Stimulated activated CD4-positive, alpha-beta T cell treated with anti-CD3 and anti-CD28 coated beads, Interleukin-1b, Interleukin-23, amount 100 ng/mL, for 24 hours (primary cell): ENCODE measurements at places on chromosomes 7 and 10.
A peak's percentile ranks its signal among the peaks of the same experiment; 100 is the strongest.

- no peak for DNase-seq
Observed at GRCh38 chr7:92835851-92836488, 403 bp downstream of the CDK6 start.

- DNase-seq = no peak
Observed at GRCh38 chr10:28677888-28678686, 766 bp downstream of the BAMBI start.

DNA sequence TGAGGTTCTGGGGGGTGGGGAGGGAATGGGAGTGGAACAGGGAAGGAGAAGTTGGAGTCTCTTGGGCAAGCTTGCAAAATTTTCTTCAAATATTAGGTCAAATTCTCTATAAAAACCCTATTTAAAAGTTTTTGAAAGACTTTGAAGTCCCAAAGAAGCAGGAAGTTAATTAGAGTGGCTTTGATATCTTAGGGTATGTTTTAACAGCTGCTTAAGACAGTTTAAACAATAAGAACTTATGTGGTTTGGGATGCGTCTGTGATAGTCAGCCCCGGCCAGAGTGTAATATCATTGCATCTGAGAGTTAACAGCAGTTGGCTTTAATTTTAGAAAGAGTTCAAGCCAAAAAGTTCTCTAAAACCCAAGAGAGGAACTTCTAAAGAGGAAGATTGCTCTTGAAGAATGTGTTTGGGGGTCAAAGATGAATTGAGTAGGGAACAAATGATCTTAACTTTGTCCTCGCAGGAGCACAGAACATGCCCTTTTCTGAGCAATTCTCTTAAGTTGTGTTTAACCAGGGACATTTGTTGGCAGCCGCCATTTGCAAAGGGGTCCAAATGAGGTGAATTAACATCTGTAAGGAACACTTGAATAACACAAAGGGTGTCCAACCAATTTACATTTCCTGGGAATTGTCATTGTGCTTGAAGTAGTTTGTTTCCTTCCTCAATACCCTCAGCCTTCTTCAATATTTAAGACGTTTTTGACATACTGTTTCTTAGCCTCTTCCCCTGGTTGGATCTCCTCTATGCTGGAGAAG is 182.4 kb downstream of the PTEN start:
- DNase-seq = no peak

DNA sequence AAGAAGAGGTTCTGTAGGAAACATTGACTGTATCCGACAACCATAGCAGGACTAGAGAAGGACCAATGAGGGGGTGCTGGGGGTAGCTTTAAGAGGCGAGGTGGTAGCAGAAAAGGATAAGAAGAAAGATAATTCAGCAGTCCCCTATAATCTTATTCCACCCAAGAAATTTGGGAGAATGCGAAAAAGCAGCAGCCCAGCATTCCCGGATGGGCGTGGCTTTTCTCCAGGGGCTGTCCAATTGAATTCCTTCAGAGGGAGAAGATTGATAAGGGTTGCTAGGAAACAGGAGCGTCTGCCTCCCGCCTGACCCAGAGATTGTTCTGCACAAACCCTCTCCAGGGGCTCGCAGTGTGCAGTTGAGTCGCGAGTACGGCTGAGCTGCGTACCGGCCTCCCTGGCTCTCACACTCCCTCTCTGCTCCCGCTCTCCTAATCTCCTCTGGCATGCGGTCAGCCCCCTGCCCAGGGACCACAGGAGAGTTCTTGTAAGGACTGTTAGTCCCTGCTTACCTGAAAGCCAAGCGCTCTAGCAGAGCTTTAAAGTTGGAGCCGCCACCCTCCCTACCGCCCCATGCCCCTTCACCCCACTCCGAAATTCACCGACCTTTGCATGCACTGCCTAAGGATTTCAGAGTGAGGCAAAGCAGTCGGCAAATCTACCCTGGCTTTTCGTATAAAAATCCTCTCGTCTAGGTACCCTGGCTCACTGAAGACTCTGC is at the start of gene GRM3:
TSS of gene GRM3 (plus strand) at position 349 of the 721 bp plus-strand sequence. CDS start 121,237 bp downstream, outside the sequence.
- DNase-seq = no peak

GRCh38 chr7:97026715-97027426 is 2.2 kb upstream of the DLX5 start:
- no peak for DNase-seq

DNA sequence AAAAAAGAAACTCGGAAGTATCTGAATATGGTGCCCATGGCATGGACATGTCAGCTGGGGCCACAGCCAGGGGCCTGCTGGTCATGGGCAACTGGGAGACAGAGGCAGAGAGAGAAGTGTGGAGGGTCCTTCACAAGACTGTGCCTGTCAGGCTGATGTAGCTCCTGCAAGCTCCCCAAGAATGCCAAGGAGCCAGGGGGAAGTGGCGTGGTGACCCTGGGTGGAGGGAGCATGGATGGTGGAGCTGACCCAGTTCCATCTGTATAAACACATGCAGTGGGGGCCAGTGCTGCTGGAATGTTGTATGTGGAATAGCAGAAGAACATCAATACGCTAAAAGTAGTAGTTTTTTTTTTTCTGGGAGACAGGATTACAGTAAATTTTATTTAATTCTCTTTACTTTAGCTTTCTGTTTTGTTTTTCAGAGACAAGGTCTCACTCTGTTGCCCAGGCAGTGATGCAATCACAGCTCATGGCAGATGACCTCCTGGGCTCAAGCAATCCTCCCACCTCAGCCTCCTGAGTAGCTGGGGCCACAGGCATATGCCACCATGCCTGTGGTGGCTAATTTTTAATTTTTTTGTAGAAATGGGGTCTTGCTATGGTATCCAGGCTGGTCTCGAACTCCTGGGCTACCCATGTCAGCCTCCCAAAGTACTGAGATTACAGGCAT is 10.5 kb upstream of the ZMIZ2 start:
- no peak for DNase-seq

GRCh38 chr10:19117438-19117837 is 68.8 kb downstream of the MALRD1 start:
- DNase-seq = no peak

GRCh38 chr10:47254611-47255010 is 45.4 kb upstream of the GDF10 start:
- no peak for DNase-seq

DNA sequence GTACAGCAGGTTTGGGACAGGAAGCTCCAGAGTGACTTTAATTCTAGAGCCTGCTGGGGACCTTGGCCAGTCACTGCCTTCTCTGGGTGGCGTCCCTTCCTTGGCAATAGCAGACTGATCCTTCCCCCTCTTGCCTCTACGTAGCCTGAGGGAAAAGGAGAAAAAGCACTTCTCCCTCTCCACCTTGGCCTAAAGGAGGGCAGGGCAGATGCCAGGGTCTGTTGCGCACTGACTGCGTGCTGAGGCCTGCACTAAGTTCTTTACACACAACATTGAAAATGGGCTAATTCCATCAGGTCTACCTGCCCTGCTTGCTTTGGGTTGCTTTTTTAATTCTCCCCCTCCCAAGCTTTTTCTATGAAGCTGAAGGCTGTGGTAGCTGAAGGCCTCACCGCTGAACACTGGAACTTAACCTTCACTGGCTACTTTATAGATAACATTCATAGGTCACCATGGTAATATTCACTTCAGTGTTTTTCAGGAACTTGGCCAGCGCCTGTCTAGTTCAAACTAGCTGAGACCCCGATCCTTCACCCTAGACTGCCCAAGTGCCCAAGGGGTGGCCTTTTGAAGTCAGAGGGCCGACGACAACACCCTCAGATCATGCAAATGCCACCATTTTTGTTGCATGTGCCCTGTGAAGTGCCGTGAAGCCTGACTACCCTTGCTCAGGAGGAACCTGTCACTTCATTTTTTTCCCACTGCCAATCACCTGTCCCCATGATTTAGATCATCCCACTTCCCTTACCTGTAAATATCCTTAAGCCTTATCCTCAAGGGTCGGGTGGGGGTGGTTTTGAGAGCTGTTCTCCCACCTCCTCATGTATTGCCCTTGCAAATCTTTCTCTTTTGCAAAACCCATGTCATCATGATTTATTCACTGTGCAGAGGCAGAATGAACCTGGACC is 28.7 kb downstream of the PRF1 start:
- DNase-seq = no peak

DNA sequence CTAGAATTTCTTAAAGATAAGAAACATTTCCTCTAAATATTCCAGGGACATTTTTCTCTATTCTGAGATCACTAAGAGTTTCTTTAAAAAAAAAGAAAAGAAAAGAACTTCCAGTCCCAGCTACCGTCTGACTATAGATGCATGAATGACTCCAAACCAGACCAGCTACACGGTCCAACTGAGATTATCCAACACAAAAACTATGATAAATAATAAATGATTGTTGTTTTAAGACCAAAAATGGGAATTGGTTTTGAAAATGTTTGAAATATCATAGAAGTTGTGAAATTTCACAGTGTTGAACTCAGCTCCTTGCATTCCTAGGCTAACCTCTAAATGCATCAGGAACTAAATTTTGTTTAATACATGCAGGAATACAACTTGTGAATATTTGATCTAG is 1619.6 kb upstream of the LRRTM3 start:
- DNase-seq = no peak

DNA sequence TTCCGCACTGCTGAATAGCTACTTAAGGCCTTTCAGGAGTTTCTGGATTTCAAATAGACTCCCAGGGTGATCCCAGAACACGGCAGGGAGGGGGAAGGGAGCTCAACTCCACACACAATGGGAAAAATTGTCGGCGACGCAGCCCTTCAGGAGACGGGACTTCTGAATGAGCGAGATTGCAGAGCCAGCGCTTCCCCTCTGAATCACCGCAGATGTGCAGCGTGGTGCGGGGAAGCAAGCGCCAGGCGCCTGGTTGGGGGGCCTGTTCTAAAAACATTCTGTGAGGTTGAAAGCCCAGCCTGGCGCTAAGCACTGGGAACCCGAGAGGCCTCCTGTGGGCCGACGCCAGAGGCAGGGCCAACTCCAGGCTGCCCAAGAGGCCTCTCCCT is 163.3 kb downstream of the MAD1L1 start:
- no peak for DNase-seq

GRCh38 chr7:118872568-118872967 is 648.1 kb downstream of the ANKRD7 start:
- DNase-seq = no peak

DNA sequence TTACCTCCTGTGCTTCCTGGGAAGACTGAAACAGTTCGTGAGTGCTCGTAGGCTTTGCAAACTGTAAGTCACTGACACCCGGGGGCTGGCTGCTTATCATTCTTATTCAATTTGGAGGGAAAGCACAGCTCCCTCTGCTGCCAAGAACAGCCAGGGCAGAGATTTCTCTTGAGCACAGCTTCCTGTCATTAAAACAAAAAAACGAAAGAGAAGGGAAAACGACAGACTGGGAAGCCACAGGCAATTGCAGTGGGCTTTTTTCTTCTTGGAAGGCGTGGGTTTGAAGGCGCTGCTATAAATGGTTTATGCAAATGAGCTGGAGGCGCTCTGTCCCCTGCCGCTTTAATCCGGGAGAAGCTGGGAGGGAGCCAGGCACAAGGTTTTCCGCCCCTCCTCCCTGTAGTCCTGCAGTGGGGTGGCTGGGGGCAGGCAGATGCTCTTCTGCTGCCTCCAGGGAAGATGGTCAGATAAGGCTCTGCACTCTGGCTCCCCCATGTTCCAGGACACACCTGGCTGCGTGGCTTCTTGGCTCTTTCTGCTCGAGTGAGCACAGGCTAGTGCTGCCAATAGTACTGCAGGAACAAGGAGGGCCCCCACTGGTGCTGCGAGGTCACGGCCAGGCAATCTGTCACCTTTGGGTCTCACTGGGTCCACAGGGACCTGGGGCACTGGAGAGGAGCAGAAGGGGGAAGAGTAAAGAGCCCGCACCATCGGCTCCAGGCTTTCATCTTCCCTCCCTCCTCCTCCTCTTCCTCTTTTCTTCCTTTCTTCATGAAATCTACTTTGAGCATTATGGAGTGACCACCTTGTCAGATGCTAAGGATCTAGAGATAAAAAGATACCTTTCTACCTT is 49.5 kb downstream of the NEURL1 start:
- peak; percentile 19 for DNase-seq

DNA sequence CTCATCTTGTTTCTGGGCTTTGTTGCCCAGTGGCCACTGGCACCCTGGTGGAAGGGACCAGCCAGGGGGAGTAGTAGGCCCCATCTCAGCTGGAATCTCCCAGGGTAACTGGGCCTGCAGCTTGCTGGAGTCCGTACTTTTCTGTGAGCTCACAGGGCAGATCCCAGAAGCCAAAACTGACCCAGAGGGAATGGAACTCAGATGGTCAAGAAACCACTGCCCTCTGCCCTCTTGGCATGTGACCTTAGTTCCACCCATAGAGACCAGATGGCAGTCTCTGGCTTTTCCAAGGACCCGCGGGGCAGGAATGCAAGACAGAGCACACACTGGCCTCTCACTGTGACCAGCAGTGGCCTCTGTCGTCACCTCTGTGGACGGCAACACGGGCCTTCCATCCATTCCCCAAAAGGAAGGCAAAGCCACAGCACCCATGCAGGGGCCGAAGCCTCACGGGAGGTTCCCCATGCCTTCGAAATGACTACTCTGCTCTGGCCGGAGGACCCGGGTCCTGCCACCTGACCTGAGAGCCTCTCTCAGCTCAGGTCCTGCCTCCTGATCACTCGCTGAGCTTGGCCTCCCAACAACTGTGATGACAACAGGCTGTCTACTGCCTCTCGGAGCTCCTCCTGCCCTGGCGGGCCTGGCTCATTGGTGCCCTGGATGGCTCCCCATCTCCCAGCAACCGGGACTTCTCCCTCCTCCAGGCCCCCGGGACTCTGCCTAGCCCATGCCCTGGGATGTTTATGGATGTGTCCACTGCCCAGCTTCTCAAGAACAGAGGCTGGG is 29.9 kb downstream of the MYL10 start:
- DNase-seq = no peak

DNA sequence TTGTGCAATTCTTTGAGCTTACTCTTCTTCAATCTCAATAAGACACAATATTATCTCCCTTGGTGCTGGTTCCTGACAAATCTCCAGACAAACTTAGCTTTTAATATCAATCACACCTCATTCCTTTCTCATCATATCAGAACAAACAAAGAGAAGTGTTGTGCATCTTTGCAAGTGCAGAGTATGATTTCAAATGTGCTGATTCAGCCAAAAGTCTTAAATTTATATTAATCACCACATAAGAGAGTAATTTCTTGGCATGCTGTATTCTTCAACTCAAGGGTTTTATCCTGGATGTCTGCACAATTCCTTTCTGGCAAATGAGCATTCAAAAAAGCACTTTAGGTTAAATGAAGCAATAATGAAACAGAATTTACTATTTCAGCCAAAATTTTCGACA is 877.8 kb downstream of the ANKRD7 start:
- DNase-seq = no peak

GRCh38 chr7:22356010-22356691 is 803 bp downstream of the RAPGEF5 start:
- DNase-seq = no peak

- no peak for DNase-seq
Observed at GRCh38 chr7:83937930-83938329, 256.7 kb downstream of the SEMA3A start.

DNA sequence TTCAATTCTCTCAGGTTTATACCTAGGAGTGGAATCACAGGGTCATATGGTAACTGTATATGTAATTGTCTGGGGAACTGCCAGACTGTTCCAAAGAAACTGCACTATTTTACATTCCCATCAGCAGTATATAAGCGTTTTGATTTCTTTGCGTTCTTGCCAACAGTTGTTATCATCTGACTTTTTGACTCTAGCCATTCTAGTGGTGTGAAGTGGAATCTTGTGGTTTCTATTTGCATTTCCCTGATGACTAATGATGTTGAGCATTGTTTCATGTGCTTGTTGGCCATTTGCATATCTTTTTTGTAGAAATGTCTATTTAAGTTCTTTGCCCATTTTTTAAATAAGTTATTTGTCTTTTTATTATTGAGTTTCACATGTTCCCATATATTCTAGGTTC is 44.3 kb upstream of the ZC3HAV1 start:
- DNase-seq = no peak

- no peak for DNase-seq
Observed at GRCh38 chr7:64581926-64582894, 19.3 kb upstream of the ZNF680 start.

- DNase-seq = no peak
Observed at GRCh38 chr7:87473986-87474385, 1.5 kb downstream of the ABCB4 start.
